NCI-H187 treated with DMSO at 0.1 percent for 48 hours (cell line): ENCODE measurements at places on chromosomes 6 and 20.

GRCh38 chr6:10521104-10521808 is at the start of gene GCNT2:
Gene GCNT2, plus strand, starts transcription at chr6:10521351. Its CDS starts 7,561 bp downstream, at chr6:10528912.
- no peak for DNase-seq

- no peak for DNase-seq
These were observed 108.1 kb downstream of the TMEM200A start for GRCh38 chr6:130473886-130474285.

GRCh38 chr20:45306431-45306982 is at the start of gene RBPJL:
Gene RBPJL, plus strand, starts transcription at chr20:45306840. Its CDS starts 83 bp downstream, at chr20:45306923.
- DNase-seq = no peak

DNA sequence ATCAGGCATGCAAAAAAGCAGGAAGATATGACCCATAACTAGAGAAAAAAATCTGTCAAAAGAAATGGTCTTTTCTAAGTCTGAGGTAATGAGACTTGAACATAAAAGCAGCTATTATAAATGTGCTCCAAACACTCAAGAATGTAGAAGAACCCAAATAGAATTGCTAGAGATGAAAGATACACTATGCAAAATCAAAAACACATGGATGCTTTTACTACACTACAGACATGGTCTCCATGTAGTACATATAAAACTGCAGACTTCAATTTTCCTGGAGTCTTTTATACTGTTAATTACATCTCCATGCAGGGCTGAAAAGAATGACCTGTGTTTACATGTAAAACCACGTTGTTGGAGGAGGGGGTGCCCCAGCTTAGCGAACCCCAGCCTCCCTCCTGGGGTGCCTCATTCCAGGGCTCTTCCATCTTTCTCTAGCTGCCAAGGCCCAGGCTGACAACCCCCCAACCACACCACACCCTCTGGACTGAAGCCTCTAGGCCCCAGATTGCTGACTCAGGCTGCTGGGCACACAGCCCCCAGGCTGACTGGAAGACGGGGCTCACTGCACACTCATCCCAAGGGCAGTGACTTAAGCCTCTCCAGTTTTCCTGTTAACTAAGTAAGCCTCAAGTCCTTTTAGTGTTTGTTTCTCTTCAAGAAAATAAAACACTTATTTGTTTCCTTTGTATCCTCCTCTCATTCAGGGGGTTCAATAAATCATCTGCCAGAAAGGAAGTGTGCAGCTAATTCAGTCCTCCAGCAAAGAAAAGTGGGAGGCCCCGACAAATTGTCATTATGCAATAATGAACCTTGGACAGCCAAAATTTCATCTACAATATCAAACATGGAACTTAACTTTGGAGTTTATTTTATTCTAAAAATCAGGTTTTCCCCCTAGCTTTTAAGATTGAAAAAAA is 26.0 kb upstream of the PLAGL1 start:
- no peak for DNase-seq

GRCh38 chr6:134041093-134041492 is 11.3 kb downstream of the SLC2A12 start:
- peak; percentile 39 for DNase-seq
